ENCODE measurements at places on chromosomes 3 and 15.

DNA sequence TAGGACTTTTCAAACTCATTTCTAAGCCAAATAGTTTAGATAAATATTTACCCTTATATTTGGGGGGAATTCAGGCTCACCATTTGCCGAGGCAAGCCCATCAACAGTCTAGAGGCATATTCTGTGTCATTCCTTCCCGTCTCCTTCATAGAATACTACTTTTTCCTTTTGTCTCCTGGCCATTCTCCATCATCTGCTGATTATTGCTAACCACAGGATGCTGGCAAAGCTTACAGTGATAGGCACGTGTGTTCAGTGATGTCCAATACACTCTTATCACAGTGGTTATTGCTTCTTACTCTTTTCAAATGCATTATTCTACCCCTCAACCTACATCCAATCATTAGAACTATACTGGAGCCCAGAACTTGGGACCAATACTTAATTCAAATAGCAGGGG lies 130.6 kb upstream of the ZBED2 start:
- DNase-seq: no peak

GRCh38 chr15:49468481-49468839 lies 45.4 kb downstream of the FGF7 start:
- no peak for DNase-seq

DNA sequence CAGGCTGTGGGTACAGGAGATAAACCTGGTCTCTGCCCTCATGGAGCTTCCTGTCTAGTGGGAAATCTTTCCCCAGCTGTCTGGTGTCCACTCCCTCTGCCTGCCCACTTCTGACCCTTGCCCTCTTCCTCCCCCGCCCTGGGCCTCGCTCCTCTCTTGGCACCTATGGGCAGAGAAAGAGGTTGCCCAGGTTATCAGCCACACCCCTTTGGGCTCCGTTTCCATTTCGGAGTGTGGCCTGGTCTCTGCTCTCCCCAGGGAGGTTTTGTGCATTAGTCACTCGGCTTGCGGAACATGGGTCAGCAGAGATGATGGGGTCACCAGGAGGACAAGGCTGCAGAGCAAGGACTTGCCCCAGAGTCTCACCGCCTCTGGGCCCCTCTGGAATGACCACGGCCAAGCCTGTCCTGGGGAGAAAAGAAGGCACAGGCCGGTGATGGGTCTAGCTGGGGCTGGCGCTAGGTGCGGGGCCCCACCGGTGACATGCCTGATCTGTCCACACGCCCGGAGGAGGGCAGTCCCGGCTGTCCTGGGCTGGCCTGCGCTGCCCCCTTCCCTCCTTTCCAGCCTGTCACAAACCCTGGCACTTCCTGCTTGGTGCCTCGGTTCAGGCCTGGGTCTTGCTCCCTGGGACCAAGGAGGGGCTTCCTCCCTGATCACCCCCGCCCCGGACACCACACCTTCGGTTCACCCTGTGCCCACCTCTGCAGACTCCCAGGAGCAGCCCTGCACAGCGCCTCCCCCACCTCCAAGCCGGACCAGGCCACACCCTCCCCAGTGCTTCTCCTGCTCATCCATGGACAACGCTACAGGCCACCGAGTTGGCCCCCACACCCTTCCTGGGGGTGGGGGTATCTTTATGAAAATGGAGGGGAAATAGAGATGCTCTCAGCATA lies 35.6 kb upstream of the MUC4 start:
- DNase-seq: no peak

DNA sequence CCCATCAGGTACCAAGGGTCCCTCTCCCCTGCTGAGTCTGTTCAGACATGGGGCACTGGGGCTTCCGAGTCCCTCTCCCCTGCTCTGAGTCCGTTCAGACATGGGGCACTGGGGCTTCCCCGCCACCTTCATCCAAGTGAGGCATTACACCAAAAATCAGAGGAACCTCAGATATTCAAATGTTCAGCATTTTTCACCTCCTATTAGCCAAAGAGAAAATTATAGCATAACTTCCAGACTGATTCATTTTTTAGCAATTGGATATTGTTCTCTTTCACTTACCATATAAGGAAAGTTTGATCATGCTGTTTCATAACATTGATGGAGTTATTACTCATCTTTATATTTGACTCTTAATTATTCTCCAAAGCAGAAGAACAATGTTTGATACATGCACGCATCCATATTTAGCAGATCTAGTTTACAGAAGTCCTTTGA lies 213.9 kb downstream of the MTHFS start:
- no peak for DNase-seq

- DNase-seq: no peak
These were observed 41.0 kb upstream of the COPB2 start for GRCh38 chr3:139430493-139430892.

GRCh38 chr3:117788061-117788460 lies 1078.5 kb downstream of the TUSC7 start:
- DNase-seq: no peak

DNA sequence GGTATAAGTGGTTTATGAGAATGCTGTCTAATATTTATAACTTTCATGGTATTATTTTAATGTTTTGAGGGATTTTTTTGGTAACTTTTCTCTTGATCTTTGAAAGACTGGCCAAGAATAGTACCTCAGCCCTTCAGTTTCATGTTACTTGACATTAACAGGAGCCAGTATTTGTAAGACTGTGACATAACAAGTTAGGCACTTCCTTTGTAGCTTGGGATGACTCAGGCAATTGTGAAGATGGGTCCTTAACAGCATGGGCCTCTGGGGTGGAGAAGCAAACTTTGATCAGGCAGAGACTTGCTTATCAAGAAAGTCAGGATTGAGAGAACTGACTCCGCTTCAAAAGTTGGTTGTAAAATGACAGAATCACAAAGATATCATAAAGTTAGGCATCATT lies 9.5 kb downstream of the LRRC49 start:
- no peak for DNase-seq

DNA sequence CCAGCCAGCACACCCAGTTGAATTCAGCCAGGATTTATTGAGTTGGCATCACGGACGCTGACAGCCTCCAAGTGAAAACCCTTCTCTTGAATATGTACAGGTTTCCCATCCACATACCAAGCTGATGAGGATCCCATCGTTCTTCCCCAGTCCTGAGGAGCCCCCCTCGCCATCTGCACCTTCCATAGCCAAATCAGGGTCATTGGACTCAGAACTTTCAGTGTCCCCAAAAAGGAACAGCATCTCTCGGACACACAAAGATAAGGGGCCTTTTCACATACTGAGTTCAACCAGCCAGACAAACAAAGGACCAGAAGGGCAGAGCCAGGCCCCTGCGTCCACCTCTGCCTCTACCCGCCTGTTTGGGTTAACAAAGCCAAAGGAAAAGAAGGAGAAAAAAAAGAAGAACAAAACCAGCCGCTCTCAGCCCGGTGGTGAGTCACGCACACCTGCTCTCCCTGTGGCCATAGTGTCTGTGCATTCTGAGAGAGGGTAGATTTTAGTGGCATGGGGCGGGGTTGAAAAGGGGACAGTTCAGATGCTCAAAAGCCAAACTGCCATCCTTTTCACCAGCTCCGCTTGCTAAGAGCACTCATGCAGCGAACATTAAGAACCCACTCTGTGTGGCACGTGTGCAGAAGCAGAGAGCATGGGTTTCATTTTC lies 51.2 kb downstream of the KLHL25 start:
- DNase-seq: no peak

DNA sequence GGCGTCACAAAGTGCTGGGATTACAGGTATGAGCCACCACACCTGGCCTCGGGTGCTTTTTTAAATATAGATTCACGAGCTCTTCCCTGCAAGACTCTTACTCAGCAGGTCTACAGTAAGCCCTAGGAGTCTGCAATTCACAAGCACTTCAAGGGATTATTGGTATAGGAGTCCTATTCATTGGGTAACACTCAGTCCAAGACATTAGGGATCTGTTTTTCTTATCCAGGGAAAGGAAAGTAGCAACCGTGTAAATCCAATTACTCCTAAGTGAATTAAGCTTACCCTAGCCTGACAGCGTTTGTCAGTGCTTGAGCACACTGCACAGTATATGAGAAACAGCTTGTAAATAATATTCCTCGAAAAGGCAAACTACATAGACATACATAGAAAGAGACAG lies 109.9 kb downstream of the SENP2 start:
- no peak for DNase-seq

DNA sequence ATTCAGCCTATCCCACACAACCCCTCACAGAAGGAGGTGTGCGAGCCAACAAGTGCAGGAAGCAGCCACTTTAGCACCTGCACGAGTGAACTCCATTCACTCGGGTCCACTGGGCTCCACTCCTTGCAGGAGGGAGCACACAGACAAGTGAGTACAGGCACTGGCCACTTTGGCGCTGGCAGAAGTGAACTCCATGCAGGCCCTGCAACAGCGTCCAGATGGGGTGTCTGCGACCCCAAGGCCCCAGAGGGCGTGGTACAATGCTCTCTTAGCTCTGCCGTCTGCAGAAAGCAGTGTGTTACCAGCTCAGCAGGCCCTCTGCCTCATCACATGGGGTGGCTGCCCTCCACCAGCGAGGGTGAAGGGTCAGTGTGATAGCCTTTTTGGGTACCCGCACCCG lies 388.0 kb upstream of the CNTN4 start:
- DNase-seq: no peak

DNA sequence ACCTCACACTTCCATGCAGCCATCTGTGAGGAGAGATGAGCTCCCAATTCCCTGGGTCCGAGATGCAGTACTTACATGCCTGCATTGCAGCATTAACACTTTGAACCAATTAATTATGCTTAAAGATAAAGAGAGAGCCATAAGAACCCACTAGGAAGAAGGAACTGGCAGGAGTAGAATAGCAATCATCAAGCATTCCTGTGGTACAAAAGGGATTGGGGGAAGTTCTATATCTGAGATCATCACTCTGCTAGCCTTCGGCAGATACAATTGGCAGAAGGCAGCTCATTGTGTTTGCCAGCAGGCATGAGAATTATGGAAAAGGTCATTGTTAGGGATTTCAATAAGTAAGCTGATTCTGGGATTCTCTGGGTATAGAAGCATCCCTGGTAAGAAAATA lies 891.4 kb downstream of the NTRK3 start:
- DNase-seq: no peak

DNA sequence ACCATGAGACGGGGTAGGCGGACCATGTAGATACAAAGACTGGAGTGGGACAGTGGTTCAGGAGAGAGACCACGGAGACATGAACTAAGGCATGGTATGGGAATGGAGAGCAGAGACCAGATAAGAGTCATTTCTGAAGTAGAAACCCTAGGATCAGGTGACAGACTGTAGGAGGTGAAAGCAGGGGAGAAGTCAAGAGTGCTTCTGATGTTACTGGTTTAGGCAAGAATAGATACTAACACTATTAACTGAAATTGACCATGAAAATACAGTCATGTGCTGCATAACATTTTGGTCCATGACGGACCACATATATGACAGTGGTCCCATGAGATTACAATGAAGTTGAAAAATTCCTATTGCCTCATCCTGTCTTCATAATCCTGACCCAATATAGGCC lies 41.7 kb downstream of the RASGRP1 start:
- DNase-seq: no peak

- DNase-seq: peak; percentile 49
These were observed 20.2 kb downstream of the MAGEF1 start for GRCh38 chr3:184691397-184692231.

DNA sequence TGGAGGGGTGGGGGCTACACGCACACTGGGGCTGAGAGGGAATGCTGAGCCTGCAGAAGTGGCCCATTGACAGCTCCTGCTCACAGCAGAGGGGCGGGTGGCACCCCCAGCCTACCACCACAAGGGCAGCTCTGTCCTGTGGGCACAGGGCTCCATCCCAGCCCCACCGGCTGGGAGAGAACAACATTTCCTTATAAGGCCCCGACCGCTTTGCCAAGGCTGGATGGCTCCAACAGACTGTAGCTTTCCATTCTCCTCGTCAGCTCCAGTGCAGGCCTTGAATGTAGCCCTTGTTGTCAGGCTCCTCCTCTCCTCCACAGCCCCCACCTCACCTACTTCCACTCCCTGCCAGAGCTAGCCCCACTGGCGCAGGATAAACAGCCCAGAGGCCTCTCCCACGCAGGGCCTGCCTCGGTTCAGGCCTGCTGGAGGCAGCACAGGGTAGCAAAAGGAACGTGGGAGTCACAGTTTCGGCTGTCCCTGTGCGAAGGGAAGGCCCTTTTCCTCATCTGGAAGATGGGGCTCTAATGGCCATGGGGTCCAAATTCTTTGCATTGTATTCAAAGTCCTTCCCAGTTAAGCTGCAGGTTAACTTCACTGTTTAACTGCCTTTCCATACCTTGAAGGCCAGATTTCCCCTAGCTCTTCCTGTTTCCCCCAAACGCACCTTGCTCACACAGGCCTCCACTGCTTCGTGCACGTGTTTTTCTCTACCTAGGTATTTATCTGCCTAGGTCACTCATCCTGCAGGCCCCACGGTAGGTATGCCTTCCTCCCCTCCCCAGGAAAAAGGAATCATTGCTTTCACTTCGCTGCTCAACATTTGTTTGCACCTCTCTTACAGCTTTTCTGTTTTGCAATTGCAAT lies 101.6 kb upstream of the LPP start:
- DNase-seq: no peak

GRCh38 chr15:34583399-34584329 lies at the start of gene GOLGA8B:
Gene GOLGA8B (minus strand): TSS chr15:34583651. CDS start chr15:34535912, 47,739 bp downstream.
- peak; percentile 52 for DNase-seq

GRCh38 chr3:192038726-192039125 lies 577.8 kb downstream of the PYDC2 start:
- DNase-seq: no peak

DNA sequence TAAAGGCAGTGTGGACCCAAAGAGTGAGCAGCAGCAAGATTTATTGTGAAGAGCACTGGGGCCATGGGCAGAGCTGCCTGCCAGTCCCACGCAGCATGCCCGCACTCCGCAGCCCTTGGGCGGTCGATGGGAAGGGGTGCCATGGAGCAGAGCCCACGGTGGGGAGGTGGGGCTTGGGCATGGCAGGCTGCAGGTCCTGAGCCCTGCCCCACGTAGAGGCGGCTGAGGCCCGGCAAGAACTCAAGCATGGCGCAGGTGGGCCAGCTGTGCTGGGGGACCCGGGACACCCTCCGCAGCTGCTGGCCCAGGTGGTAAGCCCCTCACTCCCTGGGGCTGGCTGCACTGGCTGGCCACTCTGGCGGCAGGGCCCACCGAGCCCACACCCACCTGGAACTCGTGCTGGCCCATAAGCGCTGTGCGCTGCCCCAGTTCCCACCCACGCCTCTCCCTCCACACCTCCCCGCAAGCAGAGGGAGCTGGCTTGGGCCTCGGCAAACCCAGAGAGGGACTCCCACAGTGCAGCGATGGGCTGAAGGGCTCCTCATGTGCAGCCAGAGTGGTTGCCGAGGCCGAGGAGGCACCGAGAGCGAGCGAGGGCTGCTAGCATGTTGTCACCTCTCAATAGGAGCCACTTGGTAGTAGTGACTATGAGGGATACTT lies 1218.8 kb upstream of the EPHA6 start:
- no peak for DNase-seq

- DNase-seq: peak; percentile 40
These were observed 155.5 kb downstream of the POLR2M start for GRCh38 chr15:57861815-57862586.

DNA sequence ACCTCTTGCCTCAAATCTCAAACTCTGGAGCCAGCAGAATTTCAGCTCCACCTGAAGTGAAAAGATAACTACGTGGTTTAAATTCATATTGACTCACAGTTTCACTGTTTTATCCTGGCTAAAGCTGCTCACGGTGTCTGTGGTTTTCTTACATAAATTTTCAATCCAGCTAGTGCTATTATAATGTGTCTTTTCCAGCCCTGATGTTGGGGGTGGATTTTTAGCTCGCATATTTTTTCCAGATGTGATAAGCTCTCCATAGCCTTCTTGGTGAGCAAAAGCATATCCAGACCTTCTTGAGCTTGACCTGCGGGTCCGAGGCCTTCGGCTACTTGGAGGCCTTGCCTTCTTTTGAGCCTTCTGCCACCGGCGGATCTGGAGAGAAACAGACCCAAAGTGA lies 239.3 kb downstream of the DTWD1 start:
- DNase-seq: no peak

All from inflammatory macrophage (primary cell).